ENCODE measurements at places on chromosomes 3 and 15.

GRCh38 chr15:59229453-59229852 is 22.8 kb downstream of the LDHAL6B start:
- no peak for DNase-seq

DNA sequence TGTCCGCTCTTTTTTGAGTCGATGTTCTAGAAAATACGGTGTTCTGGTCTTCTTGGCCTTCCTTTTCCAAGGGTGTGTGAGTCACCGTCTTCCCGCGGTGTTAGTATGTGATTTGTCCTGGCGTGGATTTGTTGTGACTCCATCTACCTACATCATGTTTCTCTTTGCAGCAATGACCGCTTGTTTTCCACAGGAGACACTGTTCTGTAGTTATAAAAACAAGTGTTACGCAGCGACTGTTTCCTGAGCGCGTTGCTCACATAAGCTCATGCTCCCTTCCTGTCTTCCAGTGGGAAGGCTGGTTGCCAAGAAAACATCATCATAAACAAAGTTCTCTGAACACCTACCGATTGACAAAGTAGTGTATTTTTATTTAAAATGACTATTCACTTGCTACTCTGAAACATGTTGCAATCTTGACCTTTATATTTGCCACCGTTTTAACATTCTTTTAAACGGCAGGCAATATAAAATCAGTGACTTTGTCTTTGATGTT is 19.0 kb downstream of the USP13 start:
- DNase-seq, result no peak

DNA sequence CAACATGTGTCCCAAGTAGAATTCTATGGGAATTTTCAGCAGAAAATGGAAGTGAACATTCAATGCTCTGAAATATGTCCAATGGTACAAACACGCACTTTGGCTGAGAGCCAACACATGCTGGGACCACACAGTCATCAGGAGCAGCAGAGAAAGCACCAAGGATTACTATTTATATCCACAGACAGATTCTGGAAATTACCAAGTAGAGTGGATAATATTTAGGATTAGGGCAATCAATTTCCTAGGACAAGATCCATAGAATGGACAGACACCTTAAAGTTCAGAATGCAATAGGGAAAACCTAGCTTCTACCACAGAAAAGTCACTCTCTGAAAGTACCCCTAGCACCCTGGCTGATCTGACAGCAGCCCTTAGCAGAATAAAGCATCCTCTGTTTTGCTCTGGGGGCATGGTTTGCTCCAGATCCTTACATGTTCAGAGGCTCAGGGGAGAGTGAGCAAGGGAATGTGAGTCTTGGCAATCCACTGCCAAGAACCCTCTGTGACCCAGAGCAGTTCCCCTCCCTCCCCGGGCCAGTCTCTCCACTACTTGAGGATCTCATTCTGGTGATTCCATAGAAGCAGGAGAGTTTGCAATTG is 206.0 kb upstream of the WNT5A start:
- no peak for DNase-seq

GRCh38 chr15:41501931-41502794 is 8.5 kb downstream of the ITPKA start:
- DNase-seq, result no peak

GRCh38 chr3:141881702-141882101 is 5.3 kb downstream of the ATP1B3 start:
- DNase-seq, result no peak

- no peak for DNase-seq
Observed at GRCh38 chr15:54810496-54810895, 386.2 kb downstream of the RSL24D1 start.

GRCh38 chr3:100423611-100424010 is 22.3 kb downstream of the LNP1 start:
- no peak for DNase-seq

GRCh38 chr15:54250326-54250725 is 272.1 kb downstream of the UNC13C start:
- DNase-seq, result no peak

DNA sequence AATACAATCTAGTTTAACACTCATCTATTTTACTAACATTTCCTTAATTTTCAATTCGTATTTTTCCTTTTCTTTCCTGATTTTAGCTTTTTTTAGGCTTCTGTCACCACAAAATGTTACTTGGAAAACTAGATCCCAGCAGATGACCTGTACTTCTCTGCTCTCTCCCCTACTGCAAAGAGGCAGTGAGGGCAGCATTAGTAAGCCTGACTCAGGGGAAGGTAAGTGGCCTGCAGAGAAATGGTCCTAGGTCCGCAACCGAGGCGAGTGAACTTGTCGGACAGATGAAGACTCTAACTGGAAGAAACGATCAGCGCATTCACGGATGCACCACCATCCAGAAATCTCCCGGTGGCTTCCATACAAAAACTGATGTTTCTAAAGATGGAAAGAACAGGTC is 20.4 kb downstream of the TMEM43 start:
- DNase-seq, result no peak

GRCh38 chr3:190119461-190120268 is 1.0 kb downstream of the P3H2 start:
- DNase-seq, result no peak

GRCh38 chr3:12097971-12098370 is 60.7 kb downstream of the TIMP4 start:
- no peak for DNase-seq

DNA sequence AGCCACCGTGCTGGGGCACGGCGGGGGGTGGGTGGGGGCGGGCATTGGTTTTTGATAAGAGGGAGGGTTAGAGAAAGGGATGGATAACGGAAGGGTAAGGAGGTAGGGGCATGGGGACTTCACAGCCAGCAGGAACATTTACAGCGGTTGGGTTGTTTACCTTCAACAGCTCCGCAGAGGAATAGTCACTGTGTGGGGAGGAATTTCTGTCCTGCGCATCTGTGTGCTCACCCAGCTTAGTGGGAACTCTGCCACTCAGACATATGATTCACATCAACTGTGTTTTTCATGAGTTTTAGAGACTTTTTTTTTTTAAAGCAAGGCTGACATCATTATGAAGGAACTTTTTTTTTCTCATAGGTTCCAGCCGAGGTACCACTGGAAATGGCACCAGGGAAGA is 19.6 kb downstream of the CHRD start:
- no peak for DNase-seq

DNA sequence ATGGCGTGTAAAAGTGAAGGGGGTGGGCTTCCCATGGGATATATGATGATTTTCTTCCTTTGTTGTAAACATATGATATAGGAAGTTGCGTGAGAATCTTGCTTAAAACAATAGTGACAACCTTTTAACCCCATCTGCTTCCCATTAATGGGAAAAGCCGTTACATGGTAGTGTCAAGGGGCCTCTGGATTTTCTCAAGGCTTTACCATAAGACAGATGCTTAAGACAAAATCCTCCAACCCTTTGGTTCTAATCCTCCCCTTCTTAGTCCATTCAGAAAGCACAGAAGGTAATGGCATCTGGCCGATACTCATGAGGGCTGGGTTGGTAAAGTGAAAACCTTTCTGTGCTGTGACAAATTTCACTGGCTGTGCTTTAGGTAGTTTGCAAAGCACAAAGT is 25.0 kb downstream of the DPH3 start:
- DNase-seq, result no peak

GRCh38 chr3:156790156-156790555 is 36.0 kb upstream of the LEKR1 start:
- no peak for DNase-seq

GRCh38 chr15:73325191-73325861 is 43.4 kb downstream of the HCN4 start:
- no peak for DNase-seq

GRCh38 chr3:9238721-9239295 is 10.6 kb downstream of the SRGAP3 start:
- DNase-seq, result no peak

DNA sequence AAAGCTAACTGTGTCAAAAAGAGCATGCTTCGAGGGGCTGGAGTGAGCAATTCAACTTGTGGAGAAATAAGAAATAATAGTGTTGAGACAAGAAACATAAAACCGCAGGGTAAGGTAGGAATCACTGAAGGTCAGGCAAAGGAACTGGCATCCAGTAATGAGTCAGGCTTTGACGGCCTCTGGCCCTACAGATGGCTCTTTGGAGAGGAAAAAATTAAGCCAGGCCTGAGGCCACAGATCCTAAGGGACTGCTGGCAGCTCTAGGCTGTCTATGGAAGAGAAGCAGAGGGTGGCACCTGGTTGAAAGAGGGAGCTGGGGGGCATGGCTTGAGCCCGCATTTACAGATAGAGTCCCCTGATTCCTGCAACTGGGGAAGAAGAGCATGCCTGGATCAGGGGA is 28.6 kb upstream of the ZSCAN2 start:
- no peak for DNase-seq

DNA sequence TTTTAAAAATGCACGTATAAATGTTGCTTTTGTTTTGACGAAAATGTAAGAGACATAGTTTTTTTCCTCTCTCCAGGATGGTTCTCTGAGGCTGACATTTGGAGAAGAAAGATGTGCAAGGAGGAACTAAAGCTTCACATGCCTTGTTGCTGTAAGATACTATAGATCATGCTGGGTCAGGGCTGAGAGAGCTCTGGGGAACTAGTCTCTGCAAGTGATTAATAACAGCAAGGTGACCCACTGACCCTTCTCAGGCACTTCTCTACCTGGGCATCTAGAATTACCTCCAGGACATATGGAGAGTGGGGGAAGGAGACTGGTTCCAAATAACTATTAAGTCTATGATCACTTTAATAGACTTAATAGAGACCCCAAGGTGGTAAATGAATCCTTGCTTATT is 246.0 kb downstream of the KBTBD8 start:
- DNase-seq, result no peak

GRCh38 chr3:13213490-13213889 is 140.3 kb upstream of the IQSEC1 start:
- no peak for DNase-seq

DNA sequence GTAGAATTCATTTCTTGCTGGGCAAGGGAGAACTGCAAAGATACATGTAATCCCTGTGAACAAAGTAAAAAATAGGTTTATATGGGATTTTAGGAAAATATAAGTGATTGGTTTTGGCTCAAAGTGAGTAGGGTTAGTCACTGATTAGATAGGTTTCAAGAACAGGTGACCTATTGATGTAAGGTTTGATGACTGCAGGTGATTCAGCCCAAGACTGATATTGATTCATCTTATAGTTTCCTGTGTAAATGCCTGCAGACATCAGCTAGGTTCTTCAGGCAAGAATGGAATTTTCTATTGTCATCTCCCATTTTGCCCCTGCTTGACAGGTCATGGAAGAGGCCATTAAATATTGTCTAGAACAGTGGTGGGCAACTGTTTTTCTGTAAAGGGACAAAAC is 23.9 kb upstream of the ARID3B start:
- DNase-seq, result no peak

GRCh38 chr3:56782906-56783305 is 18.8 kb downstream of the ARHGEF3 start:
- no peak for DNase-seq

- no peak for DNase-seq
Observed at GRCh38 chr3:191740712-191741111, 279.7 kb downstream of the PYDC2 start.

DNA sequence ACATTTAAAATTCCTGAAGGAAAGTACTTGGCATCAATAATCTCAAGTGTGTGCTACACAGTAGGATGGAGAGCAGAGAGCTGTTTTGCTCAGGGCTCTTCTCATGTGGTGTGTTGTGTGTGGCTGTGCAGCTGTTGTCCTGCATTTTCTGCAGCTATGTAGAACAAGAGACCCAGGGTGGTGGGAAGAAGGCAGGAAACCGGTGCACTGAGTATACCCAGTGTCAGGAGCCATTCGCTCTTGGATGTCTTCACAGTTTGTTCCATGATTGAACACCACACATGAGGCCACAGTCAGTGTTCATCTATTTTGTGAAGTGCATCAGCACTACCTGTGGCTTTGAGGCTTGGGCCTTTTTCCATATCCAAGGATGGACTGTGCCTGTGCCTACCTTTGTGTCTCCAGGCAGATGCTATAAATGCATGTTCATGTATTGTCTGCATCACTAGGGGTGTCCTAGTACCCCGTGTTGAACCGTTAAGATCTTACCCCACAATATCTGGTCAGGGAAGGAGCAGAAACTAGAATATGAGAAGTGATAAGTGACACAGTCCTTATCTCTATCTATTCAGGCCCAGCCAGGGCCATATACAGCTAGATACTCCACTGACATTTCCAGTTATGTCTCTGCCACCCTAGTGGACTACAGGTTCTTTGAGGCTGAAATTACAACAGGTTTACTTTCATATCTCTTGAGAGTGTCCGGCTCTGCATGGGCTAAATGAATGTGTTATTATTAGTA is 194.3 kb downstream of the NR2F2 start:
- no peak for DNase-seq

GRCh38 chr3:45272828-45273470 is 46.9 kb upstream of the TMEM158 start:
- DNase-seq, result no peak

DNA sequence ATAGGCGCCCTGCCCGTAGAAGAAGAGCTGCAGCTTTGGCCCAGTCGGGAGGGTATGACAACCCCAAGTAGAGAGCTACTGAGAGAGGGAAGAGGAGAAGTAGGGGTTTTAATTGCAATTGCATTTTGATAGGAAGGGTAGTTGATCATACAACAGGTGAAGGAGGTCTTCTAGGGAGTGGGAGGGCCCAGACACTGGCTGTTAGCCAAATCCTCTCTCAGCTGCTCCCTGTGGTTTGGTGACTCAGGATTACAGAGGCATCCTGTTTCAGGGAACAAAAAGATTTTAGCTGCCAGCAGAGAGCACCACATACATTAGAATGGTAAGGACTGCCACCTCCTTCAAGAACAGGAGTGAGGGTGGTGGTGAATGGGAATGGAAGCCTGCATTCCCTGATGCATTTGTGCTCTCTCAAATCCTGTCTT is 408.9 kb upstream of the THBS1 start:
- no peak for DNase-seq

DNA sequence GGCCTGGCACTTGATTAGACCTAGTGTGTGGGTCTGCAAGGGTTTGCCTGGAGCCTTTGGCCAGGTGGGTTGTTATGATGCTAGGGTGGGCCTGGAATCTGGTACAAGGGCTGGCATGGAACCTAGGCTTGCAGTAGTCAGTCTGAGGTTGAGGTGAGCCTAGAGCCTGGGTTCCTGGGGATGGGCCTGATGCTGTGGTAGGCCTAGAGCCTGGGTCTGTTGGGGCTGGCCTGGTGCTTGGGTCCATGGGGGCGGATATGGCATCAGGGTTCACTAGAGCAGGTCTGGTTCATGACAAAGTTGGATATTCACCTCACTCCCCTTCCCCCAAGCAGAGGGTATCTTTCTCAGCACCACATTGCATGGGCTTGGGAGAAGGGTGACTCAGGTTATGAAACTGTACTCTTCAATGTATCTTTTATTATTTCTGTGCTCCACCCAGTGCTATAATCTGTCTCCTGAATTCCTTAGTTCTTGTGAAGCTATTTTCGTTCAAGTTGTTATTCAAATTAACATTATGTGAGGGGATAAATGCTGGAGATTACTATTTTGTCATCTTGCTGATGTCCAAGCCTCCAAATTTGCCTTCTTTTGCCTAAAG is 274.4 kb downstream of the NFKBIZ start:
- no peak for DNase-seq

- DNase-seq, result no peak
Observed at GRCh38 chr3:29537889-29538609, 257.2 kb downstream of the RBMS3 start.

DNA sequence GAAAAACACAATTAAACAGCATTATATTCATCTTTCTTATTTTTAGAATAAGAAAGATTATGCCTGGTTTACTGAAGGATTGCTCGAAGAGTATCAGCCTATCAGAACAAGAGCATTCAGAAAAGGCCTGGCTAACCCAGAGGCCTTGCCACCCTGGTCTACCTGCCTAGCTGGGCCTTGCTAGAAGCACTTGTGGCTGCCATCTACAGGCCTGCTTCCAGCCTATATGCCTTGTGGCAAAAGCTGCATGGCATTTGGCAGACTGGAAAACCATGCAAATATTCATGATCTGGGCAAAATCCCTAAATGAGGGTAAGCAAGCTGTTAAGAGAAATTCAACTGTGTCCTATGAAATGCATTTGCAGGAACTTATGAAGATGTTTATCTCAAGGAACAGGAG is 9.3 kb upstream of the ATP13A4 start:
- DNase-seq, result no peak

All from stimulated activated CD8-positive, alpha-beta memory T cell treated with anti-CD3 and anti-CD28 coated beads, Interleukin-7, amount 100 ng/mL, for 1 hour (primary cell).